ENCODE measurements at places on chromosomes 3 and 15.

GRCh38 chr3:133843634-133844033, 38.0 kb downstream of the SRPRB start:
- H3K27ac ChIP-seq, result no peak overlapping the region
- no peak overlapping the region for H3K4me3 ChIP-seq
- H3K27me3 ChIP-seq, result peaks cover 2% of the 10 kb centered on the region

DNA sequence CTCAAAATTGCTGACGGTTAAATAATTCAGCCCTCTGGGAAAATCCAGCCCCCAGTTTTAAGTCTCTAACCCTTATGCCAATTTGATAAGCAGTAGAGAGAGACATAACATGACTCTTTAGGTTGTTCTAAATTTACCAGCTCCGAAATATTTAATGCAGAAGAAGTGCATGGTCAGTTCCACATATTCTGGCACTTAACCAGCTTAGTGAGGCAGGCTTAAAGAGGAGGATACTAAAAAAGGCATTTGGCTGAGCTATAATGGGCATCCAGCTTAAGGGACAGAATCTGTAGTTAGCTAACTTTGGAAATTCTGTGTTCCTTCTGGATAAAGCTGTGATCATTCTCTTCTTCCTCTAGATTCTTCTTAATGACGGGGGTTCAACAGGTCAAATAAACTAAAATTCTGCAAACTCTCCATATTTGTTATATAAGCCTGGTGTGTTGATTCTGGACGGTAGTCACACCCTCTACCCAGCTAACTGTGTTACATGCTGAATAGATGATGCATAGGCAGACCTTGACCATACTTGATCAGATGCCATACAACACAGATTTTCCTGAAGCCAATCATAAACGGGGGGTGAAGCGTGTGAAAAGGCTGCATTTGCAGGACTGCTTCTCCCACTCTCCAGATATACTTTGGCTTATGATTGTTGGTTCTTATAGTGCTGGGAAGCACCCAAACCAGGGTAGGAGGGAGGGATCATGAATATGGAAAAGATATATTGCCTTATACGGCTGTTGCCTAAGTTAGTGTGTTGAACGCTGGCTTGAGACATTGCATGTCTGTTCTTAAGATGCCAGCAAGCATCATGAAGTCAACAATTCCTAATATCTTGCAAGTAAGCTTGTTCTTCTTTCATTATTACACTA, 118.4 kb downstream of the FGF12 start:
- DNase-seq, result no peak
- no peaks in the 10 kb centered on the region for H3K27me3 ChIP-seq
- no peaks in the 10 kb centered on the region for H3K4me1 ChIP-seq
- H3K27ac ChIP-seq, result no peak overlapping the region
- no peak overlapping the region for H3K4me3 ChIP-seq
- no peaks in the 10 kb centered on the region for H3K36me3 ChIP-seq

DNA sequence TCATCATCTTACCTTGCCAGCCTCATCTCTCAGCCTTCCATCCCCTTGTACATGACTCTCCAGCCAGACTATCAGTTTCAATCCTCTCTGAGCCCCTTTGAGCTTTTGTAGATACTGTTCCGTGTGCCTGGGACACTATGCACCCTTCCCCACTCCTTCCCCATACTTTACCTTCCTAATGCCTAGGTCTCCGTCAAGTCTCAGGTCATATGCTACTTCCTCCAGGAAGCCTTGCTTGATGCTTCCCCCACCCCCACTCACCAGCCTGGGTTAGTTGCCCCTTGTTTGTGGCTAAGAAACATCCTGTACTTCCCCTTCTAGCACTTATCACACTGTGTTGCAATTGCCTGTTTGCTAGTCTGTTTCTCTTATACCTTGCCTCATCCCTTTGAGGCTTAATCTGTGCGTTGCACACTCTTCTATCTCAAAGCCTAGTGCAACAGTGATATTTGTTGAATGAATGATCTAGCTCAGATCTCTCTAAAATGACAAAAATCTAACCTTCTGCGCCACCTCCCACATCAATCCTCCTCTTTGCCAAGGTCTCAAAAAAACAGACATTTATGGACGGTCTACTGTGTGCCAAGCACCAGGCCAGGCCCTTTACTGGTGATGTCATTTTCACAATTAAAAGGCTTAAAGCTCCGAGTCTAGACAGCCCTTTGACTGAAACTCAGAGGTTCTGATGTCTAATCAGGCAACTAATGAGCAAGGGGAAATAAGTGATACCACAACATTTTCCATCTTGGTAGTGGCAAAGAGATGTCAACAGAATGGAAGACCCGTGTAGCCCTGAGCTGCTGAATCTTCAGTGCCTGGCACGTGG, 6.5 kb upstream of the USP3 start:
- no peak overlapping the region for H3K4me3 ChIP-seq
- DNase-seq, result peak; percentile 69

DNA sequence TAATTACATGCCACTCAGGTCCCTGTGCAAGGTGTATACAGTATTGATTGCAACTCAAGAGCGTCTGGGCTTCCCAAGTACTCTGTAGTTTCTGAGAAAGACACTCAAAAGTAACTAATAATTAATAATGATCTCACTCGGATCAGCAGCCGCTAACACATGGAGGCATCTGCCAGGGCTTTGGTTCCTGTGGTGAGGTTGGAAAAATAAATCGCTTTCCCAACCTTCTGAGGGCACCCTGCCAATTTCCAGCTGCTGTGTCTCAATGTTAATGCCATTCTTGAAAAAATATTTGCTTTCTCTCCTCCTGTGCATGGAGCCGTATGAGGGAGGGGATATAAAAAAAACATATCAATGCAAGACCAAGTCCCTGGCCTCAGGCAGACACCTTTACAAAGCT, 116.5 kb upstream of the SLC2A2 start:
- no peak for DNase-seq
- peaks cover 17% of the 10 kb centered on the region for H3K36me3 ChIP-seq
- H3K4me1 ChIP-seq, result no peaks in the 10 kb centered on the region
- H3K4me3 ChIP-seq, result no peak overlapping the region
- no peaks in the 10 kb centered on the region for H3K27me3 ChIP-seq
- H3K27ac ChIP-seq, result no peak overlapping the region

DNA sequence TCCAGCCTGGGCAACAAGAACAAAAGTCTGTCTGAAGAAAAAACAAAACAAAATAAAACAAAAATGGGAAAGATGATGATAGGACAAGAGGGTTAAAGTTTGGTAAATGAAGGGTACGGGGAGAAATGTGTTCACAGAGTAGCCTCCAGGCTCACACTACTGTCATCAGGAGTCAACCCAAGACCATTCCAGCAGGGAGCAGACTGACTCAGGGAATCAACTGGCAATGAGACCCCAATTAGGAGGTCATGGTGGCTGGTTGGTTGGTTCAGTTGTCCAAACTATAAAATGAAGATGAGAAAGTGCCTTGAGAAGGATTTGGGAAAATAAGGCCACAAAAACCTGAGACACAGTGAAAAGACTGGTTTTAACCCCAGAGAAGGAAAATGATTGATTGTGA, 51.8 kb downstream of the KLHL6 start:
- H3K27me3 ChIP-seq, result no peaks in the 10 kb centered on the region
- peaks cover 56% of the 10 kb centered on the region for H3K36me3 ChIP-seq
- DNase-seq, result no peak
- no peak overlapping the region for H3K27ac ChIP-seq
- no peak overlapping the region for H3K4me3 ChIP-seq

DNA sequence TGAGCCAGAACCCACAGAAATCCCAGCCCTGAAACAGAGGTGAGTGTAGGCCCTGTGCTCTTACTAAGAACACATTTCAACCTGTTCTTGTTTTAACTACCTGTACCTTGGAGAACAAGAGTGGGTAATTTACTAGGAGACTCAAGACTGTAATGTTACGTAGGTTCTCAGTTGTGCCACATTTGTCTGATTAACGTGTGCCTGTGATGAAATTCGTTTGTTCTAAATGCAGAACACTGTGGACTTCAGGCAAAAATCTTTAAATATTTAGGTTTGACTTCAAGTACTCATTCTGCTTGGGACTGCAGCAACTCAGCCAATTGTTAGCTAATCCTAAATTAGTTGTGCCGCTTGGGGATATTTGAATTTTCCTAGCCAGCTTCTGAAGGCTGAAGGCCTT, 28.3 kb downstream of the GTF2E1 start:
- no peaks in the 10 kb centered on the region for H3K27me3 ChIP-seq
- H3K4me3 ChIP-seq, result no peak overlapping the region
- peaks cover 19% of the 10 kb centered on the region for H3K4me1 ChIP-seq

DNA sequence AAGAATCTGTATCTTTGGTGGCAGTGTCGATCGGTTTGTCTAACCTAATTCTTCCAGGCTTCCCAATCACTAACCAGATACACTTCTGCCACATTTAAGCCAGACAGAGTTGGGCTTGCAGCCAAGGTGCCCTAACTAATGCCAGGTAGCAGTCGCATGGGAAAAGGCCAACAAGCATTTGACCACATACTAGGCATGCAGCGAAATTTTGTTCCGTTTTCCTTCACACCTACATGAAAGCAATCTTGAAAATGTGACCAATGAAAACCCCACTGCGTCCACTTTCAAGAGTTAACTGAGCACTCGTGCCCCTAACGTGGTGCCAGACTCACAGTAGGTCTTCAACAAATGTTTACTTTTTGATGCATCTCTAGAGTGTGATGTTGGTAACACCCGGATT, 192.2 kb upstream of the TPM1 start:
- H3K4me1 ChIP-seq, result no peaks in the 10 kb centered on the region
- DNase-seq, result no peak
- no peaks in the 10 kb centered on the region for H3K36me3 ChIP-seq
- H3K4me3 ChIP-seq, result no peak overlapping the region
- peaks cover 12% of the 10 kb centered on the region for H3K27me3 ChIP-seq

- H3K4me3 ChIP-seq, result no peak overlapping the region
- H3K4me1 ChIP-seq, result no peaks in the 10 kb centered on the region
- peaks cover 9% of the 10 kb centered on the region for H3K36me3 ChIP-seq
These were observed 166.0 kb downstream of the MCTP2 start for GRCh38 chr15:94397337-94397736.

GRCh38 chr3:39255503-39256325, 24.1 kb downstream of the CX3CR1 start:
- H3K4me1 ChIP-seq, result peaks cover 78% of the 10 kb centered on the region
- peaks cover 11% of the 10 kb centered on the region for H3K27me3 ChIP-seq
- H3K4me3 ChIP-seq, result peak overlapping the region; percentile 51

DNA sequence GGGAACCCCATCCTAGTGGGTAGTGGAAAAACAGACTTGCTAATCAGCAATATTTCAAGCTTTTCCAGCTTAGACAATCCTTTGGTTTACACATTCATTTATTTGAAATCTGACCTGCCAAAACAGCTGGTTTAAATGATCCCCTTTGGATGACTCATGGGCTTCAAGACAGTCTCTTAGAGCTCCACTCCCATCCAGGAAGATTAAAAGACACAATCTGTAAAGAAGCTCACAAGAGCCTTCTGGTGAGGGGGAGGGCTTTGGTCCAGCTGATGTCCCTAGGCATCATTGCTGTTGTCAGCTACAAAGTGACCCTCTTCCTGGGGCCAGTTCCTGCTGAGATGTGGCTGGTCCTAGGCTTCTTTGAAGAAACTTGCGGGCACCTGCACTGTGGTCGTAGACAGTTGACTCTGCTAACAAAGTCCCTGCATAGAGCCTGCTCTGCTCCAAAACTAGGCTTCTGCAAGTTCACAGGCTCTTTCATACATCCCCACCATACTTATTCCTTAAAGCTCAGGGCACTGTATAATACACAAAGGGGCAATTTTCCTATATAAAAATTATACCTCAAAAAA, 73.7 kb downstream of the IGSF11 start:
- H3K27me3 ChIP-seq, result peaks cover 1% of the 10 kb centered on the region
- peaks cover 14% of the 10 kb centered on the region for H3K4me1 ChIP-seq
- no peak for DNase-seq
- H3K4me3 ChIP-seq, result no peak overlapping the region
- no peaks in the 10 kb centered on the region for H3K36me3 ChIP-seq
- no peak overlapping the region for H3K27ac ChIP-seq

DNA sequence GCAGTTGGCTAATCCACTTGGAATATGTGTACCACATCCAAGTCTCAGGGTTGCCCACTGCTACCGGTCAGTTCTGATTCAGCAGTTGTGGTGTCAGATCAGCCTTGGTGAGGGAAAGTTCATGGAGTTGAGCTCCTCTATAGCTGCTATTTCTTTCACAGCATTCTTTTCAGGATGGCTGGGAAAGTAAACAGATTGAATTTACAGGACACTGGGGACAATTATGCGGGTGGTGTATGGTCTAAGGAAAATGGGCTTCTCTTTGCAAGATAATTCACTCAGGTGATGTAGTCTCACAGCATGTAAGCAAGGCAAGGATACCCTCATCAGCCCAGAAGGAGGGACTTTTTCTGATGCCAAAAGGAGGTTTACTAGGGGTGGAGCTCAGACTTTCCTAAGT, 249.9 kb downstream of the DOCK3 start:
- no peak for DNase-seq
- H3K36me3 ChIP-seq, result no peaks in the 10 kb centered on the region
- no peak overlapping the region for H3K4me3 ChIP-seq
- H3K4me1 ChIP-seq, result peaks cover 4% of the 10 kb centered on the region
- no peak overlapping the region for H3K27ac ChIP-seq

- H3K4me1 ChIP-seq, result no peaks in the 10 kb centered on the region
- no peaks in the 10 kb centered on the region for H3K36me3 ChIP-seq
- peaks cover 18% of the 10 kb centered on the region for H3K27me3 ChIP-seq
- H3K4me3 ChIP-seq, result no peak overlapping the region
- DNase-seq, result no peak
These were observed 205.1 kb upstream of the RGMA start for GRCh38 chr15:93294066-93294465.

DNA sequence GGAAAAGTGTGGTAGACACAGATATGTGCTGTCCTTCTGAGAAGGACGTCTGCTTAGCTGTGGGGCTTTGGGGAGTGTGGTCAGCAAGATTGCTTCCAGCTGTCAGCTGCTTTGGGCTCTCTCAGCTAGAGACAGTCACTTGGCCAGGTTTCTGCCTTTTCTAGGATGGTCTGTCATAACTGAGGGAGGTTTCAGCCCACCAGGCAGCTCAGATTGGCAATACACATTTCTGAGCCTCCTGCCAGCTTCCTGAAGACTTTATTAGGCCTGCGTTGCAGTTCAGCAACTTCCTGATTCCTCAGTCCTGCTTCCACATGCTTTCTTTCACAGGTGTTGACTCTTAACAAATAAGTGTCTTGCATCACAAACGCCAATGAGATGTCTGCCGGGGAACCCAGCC, 286.5 kb downstream of the SQOR start:
- H3K36me3 ChIP-seq, result no peaks in the 10 kb centered on the region
- no peak for DNase-seq
- peaks cover 5% of the 10 kb centered on the region for H3K27me3 ChIP-seq
- no peak overlapping the region for H3K27ac ChIP-seq
- H3K4me1 ChIP-seq, result no peaks in the 10 kb centered on the region
- H3K4me3 ChIP-seq, result no peak overlapping the region

DNA sequence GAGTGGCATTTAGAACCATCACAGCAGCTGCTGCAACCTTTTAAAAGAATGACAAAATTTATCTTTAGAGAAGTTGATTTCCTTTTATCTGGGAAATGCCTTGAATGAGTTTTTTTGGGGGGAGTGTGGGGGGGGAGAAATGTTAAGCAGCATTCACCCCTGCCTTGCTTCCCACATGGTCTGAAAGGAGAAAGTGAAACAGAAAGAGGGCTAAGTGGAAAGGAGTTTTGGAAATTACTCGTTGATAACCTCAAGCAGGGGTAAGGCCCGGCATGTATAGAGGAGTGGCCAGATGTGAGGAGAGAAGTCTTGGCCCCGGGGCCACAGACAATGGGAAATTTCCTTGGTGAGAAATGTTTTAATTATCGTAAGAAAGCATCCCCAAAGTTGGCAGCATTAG, 23.5 kb downstream of the B3GALNT1 start:
- H3K27ac ChIP-seq, result no peak overlapping the region
- no peak for DNase-seq
- no peaks in the 10 kb centered on the region for H3K27me3 ChIP-seq
- H3K36me3 ChIP-seq, result no peaks in the 10 kb centered on the region
- H3K4me3 ChIP-seq, result no peak overlapping the region

Data from activated naive CD8-positive, alpha-beta T cell treated with anti-CD3 and anti-CD28 coated beads, Interleukin-2, amount 50 U/mL, for 24 hours (primary cell).